ENCODE measurements at places on chromosomes 3 and 15.

- DNase-seq, result no peak
These were observed 40.4 kb upstream of the PRICKLE2 start for GRCh38 chr3:64265646-64266045.

GRCh38 chr3:142243134-142243533 is 17.7 kb upstream of the GK5 start:
- DNase-seq, result no peak

GRCh38 chr3:109337393-109337792 is at the start of gene DPPA4:
TSS of gene DPPA4 (minus strand) at chr3:109337546. CDS start at chr3:109337517, 29 bp downstream.
- no peak for DNase-seq

DNA sequence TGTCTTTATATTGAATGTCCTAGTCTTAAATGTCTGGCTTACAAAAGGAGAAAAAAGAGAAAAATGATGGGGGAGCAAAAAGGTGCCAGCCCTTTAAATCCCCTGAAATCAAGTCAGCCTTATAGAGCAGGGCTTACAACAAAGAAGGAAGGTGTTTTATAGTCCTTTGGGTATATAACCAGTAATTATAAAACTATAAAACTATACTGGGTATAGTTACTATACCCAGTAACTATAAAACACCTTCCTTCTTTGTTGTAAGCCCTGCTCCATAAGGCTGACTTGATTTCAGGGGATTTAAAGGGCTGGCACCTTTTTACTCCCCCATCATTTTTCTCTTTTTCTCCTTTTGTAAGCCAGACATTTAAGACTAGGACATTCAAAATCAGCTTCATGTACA is 598.0 kb upstream of the SEMA6D start:
- DNase-seq, result no peak

GRCh38 chr15:100940767-100941379 is 21.7 kb downstream of the LRRK1 start:
- DNase-seq, result no peak

Data from epithelial cell of prostate (primary cell).